ENCODE measurements at places on chromosomes 5 and 9. TPM values are rescaled to one million over a fixed set of nuclear protein-coding genes. Genes with fewer than 3 reads are reported as not detected.

Gene PCDHA4
- not detected for total RNA-seq

DNA sequence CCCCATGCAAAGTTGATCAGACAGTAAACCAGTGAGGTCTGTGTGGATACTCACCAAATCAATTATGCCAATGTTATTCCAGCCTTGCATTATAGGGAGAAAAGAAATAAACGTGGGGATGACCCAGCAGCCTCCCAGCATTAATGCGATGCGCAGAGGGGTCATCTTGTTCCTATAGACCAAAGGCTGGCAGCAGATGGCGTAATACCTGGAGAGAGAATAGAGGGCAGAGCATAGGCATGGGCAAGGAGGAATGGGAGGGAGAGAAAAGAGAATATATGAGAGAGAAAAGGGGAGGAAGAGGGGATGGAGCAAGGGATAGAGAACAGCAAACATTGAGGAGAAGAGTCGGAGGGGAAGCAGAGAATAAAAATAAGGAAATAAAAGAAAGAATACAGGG is 131.2 kb downstream of the HTR4 start:
- H3K36me3 ChIP-seq, result no peaks in the 10 kb centered on the region
- no peak overlapping the region for H3K27ac ChIP-seq
- DNase-seq, result no peak
- H3K27me3 ChIP-seq, result peaks cover 4% of the 10 kb centered on the region
- H3K4me3 ChIP-seq, result no peak overlapping the region
- H3K4me1 ChIP-seq, result no peaks in the 10 kb centered on the region

GRCh38 chr5:154522284-154522683 is 44.3 kb upstream of the HAND1 start:
- peaks cover 25% of the 10 kb centered on the region for H3K27me3 ChIP-seq
- H3K4me1 ChIP-seq, result no peaks in the 10 kb centered on the region
- no peak overlapping the region for H3K27ac ChIP-seq
- H3K4me3 ChIP-seq, result no peak overlapping the region

DNA sequence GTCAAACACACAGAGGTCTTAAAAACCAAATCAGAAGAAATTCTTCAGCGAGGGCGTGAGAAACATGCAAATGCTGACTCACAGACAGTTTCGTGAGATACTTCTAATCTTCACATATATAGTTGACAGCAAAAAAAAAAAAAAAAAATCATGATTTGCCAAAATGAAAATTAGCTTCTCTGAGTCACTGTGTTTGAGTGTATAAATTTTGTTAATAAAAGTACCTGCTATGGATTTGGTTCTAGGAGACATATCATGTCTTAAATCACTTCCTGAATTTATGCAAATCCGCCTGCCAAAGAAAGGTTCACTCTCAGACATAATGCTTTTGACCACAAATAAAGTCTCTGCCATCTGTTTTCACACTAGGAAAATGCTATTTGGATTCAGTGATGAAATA is 114.3 kb downstream of the SLC1A3 start:
- no peak for DNase-seq
- H3K27me3 ChIP-seq, result peaks cover 4% of the 10 kb centered on the region
- H3K4me3 ChIP-seq, result no peak overlapping the region
- peaks cover 6% of the 10 kb centered on the region for H3K4me1 ChIP-seq

- no peaks in the 10 kb centered on the region for H3K27me3 ChIP-seq
- no peak for DNase-seq
- peaks cover 22% of the 10 kb centered on the region for H3K4me1 ChIP-seq
- peaks cover 34% of the 10 kb centered on the region for H3K36me3 ChIP-seq
These were observed 2.1 kb downstream of the UCK1 start for GRCh38 chr9:131528886-131529505.

Gene FBXO38
- total RNA-seq, result 47.9 TPM

GRCh38 chr5:112763165-112763564 is 25.5 kb downstream of the APC start:
- no peaks in the 10 kb centered on the region for H3K4me1 ChIP-seq
- H3K4me3 ChIP-seq, result no peak overlapping the region
- no peaks in the 10 kb centered on the region for H3K27me3 ChIP-seq
- peaks cover 7% of the 10 kb centered on the region for H3K36me3 ChIP-seq

Gene SOHLH1
- total RNA-seq, result not detected

GRCh38 chr5:111694133-111694532 is 62.9 kb downstream of the NREP start:
- no peak overlapping the region for H3K4me3 ChIP-seq
- no peaks in the 10 kb centered on the region for H3K36me3 ChIP-seq
- H3K27me3 ChIP-seq, result peaks cover 8% of the 10 kb centered on the region
- H3K27ac ChIP-seq, result no peak overlapping the region
- DNase-seq, result no peak

DNA sequence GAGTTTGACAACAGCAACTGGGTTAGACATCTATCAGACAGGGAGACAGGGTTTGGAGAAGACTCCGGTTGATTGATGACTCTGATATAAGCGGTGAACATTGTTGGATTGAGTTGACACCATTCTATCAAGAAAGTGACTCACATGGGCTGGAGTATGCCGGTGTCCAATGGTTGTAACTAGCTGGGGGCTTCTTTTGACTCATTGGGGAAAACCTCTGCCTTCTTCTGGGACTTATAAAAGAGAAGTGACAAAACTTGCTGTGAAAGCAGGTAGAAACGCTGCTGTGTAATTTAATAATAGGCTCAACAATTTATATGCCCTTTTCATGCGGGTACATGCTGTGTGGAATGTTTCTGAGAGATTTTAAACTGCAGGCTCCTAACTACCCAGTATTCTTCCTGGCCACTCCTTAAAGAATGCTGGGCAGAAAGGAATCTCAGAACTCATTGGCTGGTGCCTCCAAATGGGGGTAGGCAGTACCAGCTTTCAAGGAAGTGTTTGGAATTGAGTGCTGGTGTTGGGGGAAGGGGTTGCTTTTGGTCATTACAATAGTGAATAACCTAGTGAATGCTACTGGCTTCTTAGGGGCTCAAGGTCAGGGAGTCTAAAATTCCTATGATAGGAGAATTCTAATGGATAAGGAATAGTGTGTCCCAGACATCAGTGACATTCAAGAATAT is 43.9 kb downstream of the FYB1 start:
- no peak for DNase-seq
- H3K4me3 ChIP-seq, result peak overlapping the region; percentile 43
- no peaks in the 10 kb centered on the region for H3K27me3 ChIP-seq
- peaks cover 96% of the 10 kb centered on the region for H3K4me1 ChIP-seq
- peaks cover 59% of the 10 kb centered on the region for H3K36me3 ChIP-seq
- peak overlapping the region; percentile 92 for H3K27ac ChIP-seq

- H3K27ac ChIP-seq, result no peak overlapping the region
- no peak for DNase-seq
- no peaks in the 10 kb centered on the region for H3K27me3 ChIP-seq
- H3K36me3 ChIP-seq, result no peaks in the 10 kb centered on the region
- H3K4me3 ChIP-seq, result no peak overlapping the region
- no peaks in the 10 kb centered on the region for H3K4me1 ChIP-seq
These were observed 438.0 kb upstream of the MPDZ start for GRCh38 chr9:13717322-13718054.

Gene PTCD2
- 8.4 TPM for total RNA-seq

Gene ACSL6
- 11.5 TPM for total RNA-seq

GRCh38 chr9:95463148-95464060 is 53.4 kb downstream of the PTCH1 start:
- H3K4me1 ChIP-seq, result peaks cover 45% of the 10 kb centered on the region
- H3K27ac ChIP-seq, result peak overlapping the region; percentile 83
- peaks cover 18% of the 10 kb centered on the region for H3K27me3 ChIP-seq
- peak overlapping the region; percentile 75 for H3K4me3 ChIP-seq
- DNase-seq, result no peak

DNA sequence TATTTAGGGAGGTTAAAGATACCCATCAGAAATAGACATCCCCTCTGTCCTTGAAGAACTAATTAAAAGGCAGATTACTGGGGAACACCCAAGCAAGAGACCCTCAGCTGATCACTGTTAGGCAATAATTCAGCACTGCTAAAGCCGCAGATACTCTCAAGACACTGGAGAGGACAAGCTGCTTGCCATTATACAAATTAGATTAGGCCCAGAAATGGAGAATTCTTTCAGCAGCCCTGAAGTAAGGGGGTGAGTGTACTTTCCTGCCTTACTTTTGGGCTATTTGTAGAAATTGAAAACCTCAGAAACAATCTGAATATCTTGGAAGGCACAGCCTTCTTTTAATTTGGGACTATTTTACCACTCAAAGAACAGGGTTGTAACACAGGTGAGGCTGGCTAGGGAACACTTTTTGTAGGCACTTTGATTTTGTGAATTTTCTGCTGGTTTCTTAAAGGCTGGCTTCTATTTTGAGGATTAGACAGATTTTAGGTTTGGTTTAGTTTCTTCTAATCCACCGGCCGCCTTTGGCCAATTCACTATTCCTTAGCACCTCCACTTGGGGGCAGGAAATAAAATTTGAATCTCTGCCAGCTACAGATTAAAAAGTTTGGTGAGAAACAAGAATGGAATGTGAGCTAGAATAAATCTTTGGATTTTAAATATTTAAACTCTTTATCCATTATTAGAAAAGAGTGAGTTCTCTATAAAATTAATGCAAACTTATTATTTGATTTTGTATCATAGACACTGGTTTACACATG is 106.0 kb downstream of the SMARCA2 start:
- H3K4me1 ChIP-seq, result peaks cover 18% of the 10 kb centered on the region
- peaks cover 80% of the 10 kb centered on the region for H3K36me3 ChIP-seq
- H3K4me3 ChIP-seq, result no peak overlapping the region
- no peak overlapping the region for H3K27ac ChIP-seq
- no peaks in the 10 kb centered on the region for H3K27me3 ChIP-seq

DNA sequence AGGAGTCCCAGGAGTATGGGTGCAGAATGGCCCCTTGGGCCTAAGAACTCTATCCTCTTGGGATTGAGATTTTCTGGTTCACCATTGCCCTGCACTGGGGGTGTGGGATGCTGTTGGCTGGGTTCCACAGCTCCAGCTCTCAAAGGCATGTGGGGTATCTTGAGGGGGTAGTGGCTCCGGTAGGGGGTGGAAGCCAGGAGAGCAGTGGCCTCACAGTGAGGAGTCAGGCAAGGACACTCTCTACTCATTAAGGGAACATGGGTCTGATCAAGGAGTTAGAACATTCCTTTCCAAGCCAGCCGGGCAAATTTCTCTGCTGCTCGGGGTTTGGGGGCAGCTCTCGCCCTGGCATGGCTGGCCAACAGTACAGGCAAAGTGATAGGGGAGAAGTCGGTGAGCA is 33.0 kb downstream of the LARP1 start:
- H3K27ac ChIP-seq, result peak overlapping the region; percentile 73
- no peaks in the 10 kb centered on the region for H3K27me3 ChIP-seq
- peaks cover 48% of the 10 kb centered on the region for H3K4me1 ChIP-seq
- peaks cover 25% of the 10 kb centered on the region for H3K36me3 ChIP-seq
- no peak for DNase-seq

Gene TLX3
- not detected for total RNA-seq

Gene C9
- total RNA-seq, result not detected

DNA sequence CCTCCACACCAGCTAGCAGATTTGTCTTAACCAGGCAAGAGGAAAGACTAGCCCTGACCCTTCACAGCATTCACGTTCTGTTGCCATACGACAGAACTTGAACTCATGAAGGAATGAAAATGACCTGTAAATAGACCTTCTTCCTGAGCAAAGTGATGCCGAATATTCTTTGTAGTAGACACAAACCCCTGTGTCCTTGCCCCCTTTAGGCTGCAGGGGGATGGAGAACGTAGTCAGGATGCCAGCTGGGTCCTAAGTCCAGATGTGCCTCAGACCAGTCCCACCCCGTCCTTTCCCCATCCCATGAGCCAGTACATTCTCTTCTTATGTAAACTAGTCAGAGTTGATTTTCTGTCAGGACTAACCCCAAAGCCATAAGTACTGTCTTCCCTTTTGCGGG is 104.2 kb upstream of the SAP30L start:
- peaks cover 7% of the 10 kb centered on the region for H3K4me1 ChIP-seq
- peaks cover 17% of the 10 kb centered on the region for H3K36me3 ChIP-seq
- no peaks in the 10 kb centered on the region for H3K27me3 ChIP-seq
- H3K4me3 ChIP-seq, result no peak overlapping the region
- no peak overlapping the region for H3K27ac ChIP-seq
- DNase-seq, result no peak

GRCh38 chr9:121271368-121272341 is 3.7 kb downstream of the GSN start:
- peaks cover 15% of the 10 kb centered on the region for H3K27me3 ChIP-seq
- no peak for DNase-seq
- H3K4me3 ChIP-seq, result no peak overlapping the region
- peaks cover 18% of the 10 kb centered on the region for H3K4me1 ChIP-seq
- H3K36me3 ChIP-seq, result no peaks in the 10 kb centered on the region
- no peak overlapping the region for H3K27ac ChIP-seq

DNA sequence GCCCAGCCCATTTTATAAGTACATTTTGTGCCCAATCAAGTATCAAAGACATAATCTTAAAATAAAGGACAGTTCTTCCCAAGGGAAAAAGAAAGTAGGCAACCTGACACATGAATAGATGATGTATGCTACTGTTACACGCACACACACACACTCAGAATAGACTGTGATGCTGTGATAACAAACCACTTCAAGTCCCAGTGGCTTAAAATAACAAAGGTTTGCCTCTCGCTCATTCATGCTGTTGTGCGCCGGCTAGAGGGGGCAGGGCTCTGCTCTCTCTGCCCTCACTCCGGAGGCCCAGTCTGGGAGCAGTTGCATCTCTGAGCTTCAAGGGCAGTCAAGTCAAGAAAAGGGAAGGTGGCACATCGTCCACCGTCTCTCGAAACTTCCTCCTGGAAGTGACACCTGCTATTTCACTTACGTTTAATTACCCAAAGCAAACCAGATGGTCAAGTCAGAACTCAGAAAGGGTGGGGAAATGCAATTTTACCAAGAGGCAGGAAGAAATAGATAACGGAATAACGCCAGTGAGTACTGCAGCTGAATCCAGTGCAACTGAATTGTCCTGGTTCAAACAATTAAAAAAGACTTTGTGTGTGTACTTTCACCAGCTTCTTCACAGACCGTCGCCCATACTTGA is 43.3 kb downstream of the ANKRD33B start:
- H3K4me1 ChIP-seq, result peaks cover 18% of the 10 kb centered on the region
- no peak overlapping the region for H3K27ac ChIP-seq
- H3K27me3 ChIP-seq, result no peaks in the 10 kb centered on the region
- H3K4me3 ChIP-seq, result no peak overlapping the region

DNA sequence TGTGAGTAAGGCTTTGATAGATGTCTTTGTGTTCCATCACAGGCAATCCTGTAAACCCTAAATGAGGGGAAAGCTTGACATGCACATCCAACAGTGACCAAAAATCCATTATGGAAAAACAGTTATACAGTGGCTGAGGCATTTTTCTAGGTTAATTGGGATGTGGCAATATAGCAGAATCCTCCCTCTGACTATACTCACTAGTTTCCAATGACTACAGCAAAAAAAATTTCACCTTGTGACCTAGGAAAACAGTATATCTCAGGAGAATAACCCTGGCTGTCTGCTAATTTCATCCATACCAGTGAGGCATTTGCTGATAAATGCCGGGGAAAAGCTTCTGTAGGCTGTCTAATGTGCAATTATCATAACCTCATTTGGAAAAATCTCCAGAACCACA is 49.9 kb upstream of the SNCAIP start:
- no peak overlapping the region for H3K4me3 ChIP-seq
- H3K4me1 ChIP-seq, result no peaks in the 10 kb centered on the region
- no peaks in the 10 kb centered on the region for H3K36me3 ChIP-seq
- no peak for DNase-seq
- H3K27ac ChIP-seq, result no peak overlapping the region

GRCh38 chr9:304519-305185 is 90.0 kb downstream of the DOCK8 start:
- no peak overlapping the region for H3K4me3 ChIP-seq
- H3K27ac ChIP-seq, result peak overlapping the region; percentile 32
- no peaks in the 10 kb centered on the region for H3K27me3 ChIP-seq

Gene SUSD1
- 18.4 TPM for total RNA-seq

Gene CARD9
- total RNA-seq, result 0.55 TPM

Gene OSTF1
- 255 TPM for total RNA-seq

Gene SAPCD2
- total RNA-seq, result 26.8 TPM
